ENCODE measurements at places on chromosomes 2 and 18.

GRCh38 chr2:113273027-113273551 is 5.6 kb downstream of the PAX8 start:
- no peak for DNase-seq

GRCh38 chr2:231699006-231699405 is 9.3 kb upstream of the PTMA start:
- DNase-seq: no peak

- peak; percentile 2 for DNase-seq
These were observed 47.3 kb upstream of the B3GNT7 start for GRCh38 chr2:231348173-231348572.

GRCh38 chr18:61350578-61350977 is 17.3 kb downstream of the CDH20 start:
- DNase-seq: no peak

GRCh38 chr2:158323381-158323780 is 133.2 kb downstream of the CCDC148 start:
- no peak for DNase-seq

GRCh38 chr2:240639566-240639965 is 14.3 kb downstream of the GPR35 start:
- DNase-seq: no peak

DNA sequence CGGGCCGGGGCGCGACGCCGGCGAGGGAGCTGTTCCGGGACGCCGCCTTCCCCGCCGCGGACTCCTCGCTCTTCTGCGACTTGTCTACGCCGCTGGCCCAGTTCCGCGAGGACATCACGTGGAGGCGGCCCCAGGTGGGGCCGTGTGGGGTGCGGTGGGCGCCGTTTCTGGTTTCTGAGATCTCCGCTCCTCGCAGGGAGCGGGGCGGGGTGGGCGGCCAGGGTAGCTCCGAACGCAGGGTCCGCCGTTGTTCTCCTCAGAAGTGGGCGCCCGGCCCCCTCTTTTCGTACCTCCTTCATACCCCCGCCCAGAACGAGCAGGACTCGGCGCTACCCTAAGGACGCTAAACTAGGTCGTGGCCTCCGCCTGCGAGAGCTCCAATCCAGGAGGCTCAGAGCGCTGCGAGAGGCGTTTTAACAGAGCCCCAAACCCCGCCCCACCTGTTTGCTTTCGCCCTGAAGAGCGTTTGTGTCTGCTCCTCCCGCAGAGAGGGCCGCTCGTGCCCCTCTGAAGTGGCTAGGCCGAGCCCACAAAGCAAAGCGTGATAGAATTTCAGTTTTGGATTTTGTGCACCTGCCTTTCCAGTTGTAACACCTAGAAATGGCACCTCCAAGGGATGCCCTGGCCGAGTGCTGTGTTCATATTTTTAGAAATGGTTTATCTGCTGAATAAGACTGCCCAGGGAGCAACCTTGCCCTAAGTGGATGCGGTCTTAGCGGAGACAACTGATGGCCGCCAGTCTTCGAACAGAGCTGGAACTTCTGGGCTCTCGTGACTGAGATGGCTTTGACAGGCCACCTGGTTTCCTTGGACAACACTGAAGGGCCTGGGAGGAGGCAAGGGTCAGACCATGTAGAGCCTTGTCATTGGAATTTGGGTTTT is 626 bp downstream of the CAPN10 start:
- no peak for DNase-seq

DNA sequence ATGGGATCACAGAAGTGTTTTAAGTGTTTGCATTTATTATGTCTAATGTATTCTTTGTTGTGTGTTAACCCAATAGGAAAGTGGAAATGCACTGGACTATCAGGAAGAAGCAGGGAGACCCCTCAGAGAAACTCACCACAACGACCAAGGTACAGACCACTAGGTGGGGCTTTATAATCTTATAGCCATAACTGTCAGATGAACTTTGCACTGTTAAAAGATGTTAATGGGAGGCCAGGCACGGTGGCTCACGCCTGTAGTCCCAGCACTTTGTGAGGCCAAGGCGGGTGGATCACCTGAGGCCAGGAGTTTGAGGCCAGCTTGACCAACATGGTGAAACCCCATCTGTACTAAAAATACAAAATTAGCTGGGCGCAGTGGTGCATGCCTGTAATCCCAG is 73.2 kb downstream of the SUMO1 start:
- no peak for DNase-seq

GRCh38 chr2:37125416-37125815 is 31.4 kb downstream of the EIF2AK2 start:
- DNase-seq: no peak

- DNase-seq: no peak
These were observed 4.0 kb downstream of the EMX1 start for GRCh38 chr2:72921088-72921851.

DNA sequence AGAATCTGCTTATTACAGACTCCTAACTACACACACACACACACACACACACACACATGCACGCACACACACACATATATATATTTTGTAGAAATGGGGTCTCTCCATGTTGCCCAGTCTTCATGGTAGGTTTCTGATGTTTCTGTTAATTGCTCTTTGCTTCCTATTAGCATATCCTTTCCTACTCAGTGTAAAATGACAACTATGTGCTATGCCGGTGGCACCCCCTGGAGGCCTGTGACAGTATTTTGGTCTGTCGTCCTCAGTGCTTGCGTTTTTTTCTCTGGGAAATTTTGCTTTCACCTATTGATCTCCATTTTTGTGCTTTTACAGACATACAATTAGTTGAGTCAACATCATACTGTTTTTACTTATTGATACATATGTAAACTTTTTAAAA is 322.1 kb downstream of the LRRTM1 start:
- DNase-seq: no peak

- DNase-seq: no peak
These were observed 12.9 kb downstream of the PLEKHM3 start for GRCh38 chr2:208012449-208012848.

DNA sequence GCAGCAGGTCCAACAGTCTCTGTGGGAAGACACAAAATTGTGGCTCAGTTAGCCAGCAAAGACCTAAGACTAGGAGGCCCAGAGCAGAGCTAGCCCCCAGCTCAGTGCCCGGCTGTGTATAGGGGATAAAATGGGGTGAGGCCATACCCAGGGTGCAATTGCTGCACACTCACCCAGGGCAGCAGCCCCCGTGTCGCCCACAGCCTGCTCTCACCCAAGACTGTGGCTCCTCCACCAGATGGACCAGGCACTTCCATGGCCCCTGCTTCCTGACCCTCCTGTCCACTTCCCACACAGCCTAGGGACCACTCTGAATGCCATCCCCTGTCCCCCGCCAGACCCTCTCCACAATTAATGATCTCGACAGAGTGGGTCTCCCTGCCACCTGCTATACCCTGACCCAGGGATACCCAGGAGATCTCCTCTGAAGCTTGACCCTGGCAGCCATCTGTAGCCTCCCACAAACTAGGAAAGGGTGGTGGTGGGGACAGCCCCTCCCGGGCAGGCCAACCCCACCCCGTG is 85.7 kb downstream of the HS1BP3 start:
- DNase-seq: no peak

DNA sequence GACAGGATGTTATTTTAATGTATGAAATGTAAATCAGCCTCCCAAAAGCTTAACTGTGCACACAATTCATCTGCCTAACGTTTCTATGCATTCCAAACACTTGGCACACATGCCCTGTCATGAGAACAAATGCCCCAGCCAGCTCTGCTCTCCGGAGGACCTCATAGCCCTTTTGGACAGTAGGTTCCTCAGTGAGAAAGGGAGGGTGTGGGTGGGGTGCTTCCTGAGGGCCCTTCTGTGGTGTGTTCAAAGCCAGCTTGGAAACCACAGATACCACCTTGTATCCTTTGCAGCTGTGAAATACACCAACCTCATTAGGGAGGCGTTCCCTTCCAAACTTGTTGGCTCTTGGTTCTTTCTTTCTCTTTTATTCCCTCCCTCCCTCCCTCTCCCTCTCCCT is 102.2 kb upstream of the ASB18 start:
- no peak for DNase-seq

DNA sequence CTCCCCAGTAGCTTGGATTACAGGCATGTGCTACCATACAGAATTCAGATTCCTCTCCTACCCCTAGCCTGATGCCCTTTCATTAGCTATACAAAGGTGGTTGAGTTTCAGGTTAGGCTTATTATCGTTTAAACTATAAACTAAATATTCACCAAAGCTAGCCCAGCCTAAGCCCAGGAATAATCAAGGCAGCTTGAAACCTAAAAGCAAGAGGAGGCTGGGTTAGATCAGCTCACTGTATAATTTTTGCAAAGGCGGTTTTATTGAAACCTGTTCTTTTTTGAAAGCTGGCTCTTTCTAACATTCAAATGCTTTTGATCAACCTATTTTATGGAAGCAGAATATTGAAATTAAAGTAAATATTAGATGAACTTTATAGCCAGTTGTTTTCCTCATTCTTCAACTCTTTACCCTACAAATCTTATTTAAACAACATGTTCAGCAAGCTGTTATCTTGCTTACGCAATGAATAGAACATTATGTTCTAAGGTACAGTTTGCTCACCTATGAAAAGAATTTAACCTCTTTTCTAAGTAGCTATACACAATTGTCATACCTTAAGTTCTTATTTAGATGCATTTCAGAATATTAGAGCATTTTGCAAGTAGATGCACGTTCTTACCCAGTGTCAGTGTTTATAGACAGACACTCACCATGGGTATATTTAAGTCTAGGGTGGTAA is 241.6 kb downstream of the NEDD4L start:
- no peak for DNase-seq

- peak; percentile 63 for DNase-seq
These were observed 224.5 kb downstream of the CYP26B1 start for GRCh38 chr2:71923143-71923525.

DNA sequence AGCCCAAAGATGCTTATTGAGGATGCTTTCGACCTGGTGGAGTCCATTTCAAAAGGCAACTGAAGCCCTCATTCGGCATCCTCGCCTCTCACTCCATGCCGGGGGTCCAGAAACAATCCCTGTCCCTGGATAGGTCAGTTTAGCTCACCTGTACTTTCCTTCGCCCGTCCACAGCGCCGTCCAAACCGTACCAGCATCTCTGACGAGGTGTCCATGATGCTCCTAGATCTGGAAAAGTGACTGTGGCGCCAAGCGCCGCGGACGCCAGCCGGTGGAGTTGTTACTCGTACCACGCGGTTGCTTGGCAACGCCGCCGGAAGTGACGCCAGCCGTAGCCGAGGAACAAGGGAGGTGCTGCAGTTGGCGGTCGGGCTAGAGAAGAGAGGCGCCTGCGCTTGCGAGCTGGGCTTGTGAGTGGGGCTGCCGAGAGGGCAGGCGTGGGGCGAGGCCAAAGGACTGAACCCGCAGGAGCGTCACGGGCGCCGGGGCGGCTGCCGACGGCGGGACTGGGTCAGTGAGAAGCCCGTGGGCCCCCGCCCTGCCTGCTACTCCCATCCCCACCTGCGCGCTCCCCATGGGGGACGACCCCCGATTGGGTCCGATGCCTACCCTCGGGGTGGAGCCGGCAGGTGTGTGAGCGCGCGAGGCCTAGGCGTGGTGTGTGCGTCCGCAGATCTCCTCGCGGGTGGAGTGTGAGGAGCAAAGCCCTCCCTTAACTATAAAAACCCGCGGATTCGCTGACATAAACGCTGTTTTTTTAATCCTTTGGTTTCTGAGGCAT is at the start of the genes CFAP210 and PHOSPHO2:
CFAP210 (minus strand) TSS at position 293 of the 781 bp plus-strand sequence; CDS start at position 215, 78 bp downstream.
PHOSPHO2 (plus strand) TSS at position 357 of the 781 bp plus-strand sequence. CDS start 6,503 bp downstream, outside the sequence.
- DNase-seq: peak; percentile 80
